Fibroblast of skin of left biceps (primary cell): ENCODE measurements at places on chromosomes 2 and 18.

DNA sequence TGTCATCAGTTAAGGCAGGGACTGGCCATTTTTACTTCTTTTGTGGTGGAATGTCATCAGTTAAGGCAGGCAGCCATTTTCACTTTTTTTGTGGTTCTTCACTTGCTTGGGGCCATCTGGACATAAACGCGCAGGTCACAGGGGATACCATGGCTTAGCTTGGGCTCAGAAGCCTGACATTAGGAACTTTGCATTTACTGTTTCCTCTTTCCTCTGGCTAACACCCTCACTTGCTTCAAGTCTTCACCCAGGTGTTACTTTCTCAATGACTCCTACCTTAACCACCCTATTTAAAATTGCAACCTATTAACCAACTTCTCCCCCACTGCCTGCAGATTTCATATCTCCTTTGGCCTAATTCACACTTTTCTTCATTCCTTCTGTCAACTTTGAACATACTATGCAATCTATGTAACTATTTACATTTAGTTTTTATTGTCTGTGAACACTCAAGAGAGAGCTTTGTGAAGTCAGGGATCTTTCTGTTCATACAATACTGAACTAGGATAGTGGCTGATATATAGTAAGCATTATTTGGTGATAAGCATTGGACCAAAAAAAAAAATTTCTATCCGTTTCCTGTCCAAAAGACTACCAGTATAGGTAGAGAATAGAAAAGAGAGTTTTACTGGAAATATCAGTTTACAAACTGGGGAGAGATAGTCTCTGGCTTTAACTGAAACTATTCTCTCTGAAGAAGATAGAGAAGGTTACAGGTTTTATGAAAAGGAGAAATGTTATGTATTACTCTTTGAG lies 600.1 kb upstream of the ZNF804A start:
- no peak for DNase-seq

GRCh38 chr2:151733771-151734672 lies at the start of gene NEB:
Gene NEB, minus strand, starts transcription at chr2:151734476. Its CDS starts 1,320 bp downstream, at chr2:151733156.
- no peak for DNase-seq

DNA sequence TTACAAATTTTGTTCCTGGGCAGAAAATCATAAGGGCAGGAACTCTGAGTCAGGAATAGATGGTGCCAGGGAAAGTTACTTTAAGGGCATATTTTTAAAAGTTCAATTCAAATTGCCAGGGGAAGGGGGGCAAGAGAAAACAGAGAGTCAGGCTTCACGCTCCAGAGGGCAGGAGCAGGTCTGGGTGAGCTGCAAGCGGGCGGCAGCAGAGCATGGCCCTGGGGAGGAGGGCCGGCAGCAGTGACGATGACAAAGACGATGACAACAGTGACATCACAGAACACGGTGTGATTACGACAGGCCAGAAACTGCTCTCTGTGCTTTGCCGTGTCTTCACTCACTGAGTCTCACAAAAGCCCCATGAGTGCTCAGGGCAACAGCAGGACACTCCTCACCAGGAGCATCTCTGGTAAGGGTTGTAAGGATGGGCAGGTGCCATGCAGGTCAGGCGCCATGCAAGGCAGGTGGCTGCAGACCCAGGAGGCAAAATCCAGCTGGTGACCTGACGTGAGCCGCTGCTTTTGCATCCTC lies 23.3 kb downstream of the CHST10 start:
- no peak for DNase-seq

DNA sequence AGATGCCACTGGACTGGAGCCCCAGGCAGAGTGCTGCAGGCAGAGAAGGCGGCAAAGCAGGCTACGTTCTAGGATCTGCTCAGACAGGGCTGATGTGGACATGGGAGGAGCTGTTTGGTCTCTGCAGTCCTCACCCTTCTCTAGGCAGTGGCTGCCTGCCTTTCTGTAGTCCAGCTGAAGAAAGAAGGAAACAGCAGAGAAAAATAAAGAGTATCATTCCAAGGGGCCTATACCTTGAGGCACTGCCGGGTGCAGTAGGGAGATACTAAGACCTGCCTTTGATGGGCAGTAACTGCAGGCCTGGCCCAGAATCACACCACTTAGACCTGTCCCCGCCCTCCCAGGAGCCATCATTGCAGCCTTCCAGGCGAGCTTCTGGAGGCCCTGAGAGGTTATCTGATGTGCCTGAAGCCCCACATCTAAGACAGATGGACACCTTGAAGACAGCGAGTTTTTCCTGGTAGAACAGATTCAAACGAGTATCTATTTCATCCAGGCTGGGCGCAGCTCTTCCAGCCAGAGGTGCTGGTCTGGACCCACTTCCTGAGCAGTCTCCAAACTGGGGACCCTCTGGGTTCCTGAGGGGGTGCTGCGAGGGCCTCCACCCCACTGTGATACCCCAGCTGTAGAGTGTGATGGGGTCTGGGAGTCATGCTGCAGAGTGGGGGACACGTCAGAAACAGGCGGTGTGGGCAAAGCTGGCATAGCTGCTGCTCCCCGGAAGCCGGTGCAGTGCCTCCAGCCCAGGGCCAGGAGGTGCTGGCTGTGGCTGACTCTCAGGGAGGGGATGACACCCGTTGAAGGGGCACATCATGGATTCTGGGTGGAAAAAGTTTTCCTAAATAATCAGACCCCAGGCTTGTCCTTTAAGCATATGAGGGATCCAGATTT lies 87.3 kb upstream of the OTOS start:
- no peak for DNase-seq

- DNase-seq, result no peak
These were observed 1.4 kb downstream of the CCT7 start for GRCh38 chr2:73235315-73236028.

- no peak for DNase-seq
These were observed 135.2 kb downstream of the BARD1 start for GRCh38 chr2:214674278-214674677.

GRCh38 chr2:235598532-235599531 lies 105.0 kb downstream of the AGAP1 start:
- no peak for DNase-seq

DNA sequence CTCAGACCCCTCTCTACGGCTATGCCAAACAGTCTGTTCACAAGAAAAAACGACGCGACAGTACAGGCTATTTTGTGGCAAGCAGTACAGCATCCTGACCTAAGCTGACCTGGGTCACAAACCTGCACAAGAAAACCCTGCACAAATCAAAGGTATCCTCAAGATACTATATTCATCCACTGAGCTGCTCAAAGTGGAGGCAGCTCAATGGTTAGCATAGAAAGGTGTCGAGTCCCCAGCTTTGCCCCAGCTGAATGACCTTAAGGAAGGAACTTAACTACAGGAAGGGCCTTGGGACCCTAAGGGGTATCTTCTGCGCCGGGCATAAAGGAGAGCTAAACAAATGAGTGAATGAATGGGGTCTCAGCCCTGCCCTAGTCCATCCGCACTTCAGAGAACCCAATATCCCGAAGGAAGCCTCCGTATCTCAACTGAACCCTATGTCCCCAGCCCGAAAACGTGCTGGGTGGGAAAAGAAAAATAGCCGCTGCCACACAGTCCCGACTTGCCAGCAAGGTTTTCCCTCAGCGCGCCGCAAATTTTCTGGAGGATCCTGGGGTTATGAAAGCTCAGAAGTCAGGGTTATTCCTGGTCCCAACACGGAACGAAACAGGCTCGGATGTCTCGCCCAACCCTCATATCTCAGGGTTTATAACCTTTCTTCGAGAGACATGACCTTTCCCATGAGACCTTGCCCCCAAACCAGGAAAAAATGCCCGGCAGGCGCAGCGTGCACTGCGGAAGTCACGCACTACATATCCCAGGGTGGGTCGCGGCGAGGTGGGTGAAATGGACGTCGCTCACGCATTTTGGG lies at the start of gene FASTKD1:
Gene FASTKD1 (minus strand): TSS at position 706 of the 814 bp plus-strand sequence. CDS start 1,836 bp downstream, outside the sequence.
- peak; percentile 50 for DNase-seq

DNA sequence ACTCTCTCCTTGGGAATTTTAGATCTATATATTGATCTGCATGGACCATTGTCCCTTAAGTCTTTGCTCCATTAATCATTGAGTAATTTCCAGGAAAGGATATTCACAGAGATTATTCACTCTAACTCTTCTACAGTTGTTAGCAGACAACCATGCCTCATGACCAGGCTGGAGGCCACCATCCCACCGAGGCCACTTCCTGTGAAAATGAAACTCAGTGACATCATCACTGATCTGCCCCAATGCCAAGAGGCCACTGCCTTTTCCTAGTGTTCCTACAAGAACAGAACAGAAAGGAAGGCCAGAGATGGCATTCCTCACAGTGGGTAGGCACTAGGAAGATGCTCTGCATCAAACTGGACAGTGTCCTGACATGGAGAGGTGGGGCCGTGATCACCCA lies 161.3 kb downstream of the DTNA start:
- DNase-seq, result no peak

GRCh38 chr2:241633561-241633960 lies 3.4 kb downstream of the THAP4 start:
- DNase-seq, result no peak

DNA sequence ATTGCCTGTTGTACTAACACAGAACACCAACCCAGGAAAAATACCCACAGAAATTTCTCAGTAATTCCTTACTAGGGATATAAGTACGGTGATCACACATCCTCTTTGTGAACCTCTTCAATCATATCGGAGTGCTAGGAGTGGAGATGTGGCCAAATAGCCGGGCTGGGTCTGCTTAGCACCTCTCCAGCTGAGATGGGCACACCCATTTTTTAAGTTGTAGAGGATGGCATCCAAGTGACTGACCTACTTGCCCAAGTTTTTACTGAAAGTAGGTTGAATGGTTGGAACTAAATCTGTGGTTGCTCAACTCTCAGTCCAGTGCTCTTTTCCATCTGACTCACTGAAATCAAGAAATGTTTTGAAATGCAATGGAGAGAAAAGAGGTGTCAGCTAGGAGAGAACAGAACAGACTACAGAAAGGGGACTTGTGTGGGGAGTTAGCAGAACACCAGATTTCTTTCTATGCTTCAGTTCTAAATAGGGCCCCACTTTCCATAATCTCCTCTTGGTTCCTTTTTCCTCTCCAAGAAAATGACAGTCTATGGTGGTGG lies 68.7 kb upstream of the FSHR start:
- no peak for DNase-seq

- peak; percentile 2 for DNase-seq
These were observed 257.7 kb downstream of the TDRD15 start for GRCh38 chr2:21381421-21381820.

- peak; percentile 82 for DNase-seq
These were observed 622.5 kb downstream of the RNF144A start for GRCh38 chr2:7539760-7540159.

GRCh38 chr2:25314514-25315315 lies 27.0 kb downstream of the DNMT3A start:
- no peak for DNase-seq

- no peak for DNase-seq
These were observed 615 bp upstream of the CCNT2 start for GRCh38 chr2:134917888-134918525.

GRCh38 chr18:75240433-75240832 lies 29.8 kb downstream of the TSHZ1 start:
- no peak for DNase-seq

DNA sequence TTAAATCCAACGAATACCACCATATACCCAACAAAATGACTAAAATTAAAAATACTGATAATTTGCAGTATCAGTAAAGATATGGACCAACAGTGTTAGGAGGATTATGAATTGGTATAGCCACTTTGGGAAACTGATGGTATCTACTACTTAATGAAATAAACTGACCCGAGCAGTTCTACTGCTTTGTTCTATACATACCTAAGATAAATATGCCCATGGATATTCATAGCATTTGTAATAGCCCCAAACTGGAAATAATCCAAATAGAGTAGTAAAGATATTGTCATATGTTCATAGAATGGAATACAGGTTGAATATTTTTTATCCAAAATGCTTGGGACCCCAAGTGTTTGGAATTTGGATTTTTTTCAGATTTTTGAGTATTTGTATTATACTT lies 20.7 kb downstream of the PPP1CB start:
- DNase-seq, result no peak

DNA sequence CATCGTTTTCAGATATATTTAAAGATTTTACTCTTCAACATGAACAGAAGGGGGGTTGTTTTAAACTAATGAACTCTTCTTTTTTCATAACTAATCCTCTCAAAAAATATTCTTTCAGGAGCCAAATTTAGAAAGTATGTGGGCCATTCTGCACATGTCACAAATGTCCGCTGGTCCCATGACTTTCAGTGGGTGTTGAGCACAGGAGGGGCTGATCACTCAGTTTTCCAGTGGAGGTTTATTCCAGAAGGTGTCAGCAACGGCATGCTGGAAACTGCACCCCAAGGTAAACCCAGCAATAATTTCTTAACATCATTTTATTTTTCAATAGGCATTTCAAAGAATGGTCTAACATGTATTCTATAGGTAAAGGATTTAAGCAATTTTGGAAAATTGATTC lies 136.0 kb downstream of the EML6 start:
- DNase-seq, result no peak

DNA sequence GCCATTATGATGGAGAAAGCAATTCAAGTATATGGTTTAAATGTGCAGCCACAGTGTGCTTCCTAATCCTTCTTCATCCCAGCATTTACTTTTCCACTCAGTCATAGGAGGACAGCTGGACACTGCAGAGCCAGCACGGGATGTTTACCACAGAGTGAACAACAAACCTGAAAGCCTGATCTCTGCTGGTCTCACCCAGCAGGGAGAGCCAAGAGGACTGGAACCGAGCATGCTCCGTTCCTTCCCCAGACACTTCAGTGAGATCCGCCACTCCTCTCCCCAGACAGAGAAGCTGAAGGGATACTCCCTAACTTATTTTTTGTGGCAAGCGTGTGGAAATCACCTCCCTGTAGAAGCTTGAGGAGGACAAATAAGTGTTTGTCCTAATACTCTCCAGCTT lies 23.2 kb upstream of the GORASP2 start:
- DNase-seq, result no peak

DNA sequence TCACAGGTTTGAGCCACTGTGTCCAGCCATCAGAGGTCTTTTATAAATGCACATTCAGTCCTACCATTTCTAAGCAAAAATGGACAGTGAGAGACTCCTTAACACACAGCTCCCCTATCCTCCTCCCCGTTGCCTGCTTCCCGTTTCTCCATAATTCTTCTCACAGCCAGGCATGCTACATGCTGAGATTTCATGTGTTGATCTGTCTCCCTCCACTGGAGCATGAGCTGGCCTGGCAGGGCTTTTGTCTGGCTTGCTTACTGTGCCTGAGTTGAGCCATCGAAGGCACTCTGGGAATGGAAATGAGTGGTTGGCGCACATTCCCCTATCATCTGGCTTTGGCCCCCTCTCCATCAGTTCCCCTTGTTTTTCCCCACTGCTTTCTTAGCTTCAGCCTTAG lies 413.5 kb downstream of the PTPRM start:
- no peak for DNase-seq

GRCh38 chr2:19261061-19261460 lies 97.4 kb downstream of the OSR1 start:
- DNase-seq, result no peak

- DNase-seq, result no peak
These were observed 30.0 kb upstream of the RTN4 start for GRCh38 chr2:55080204-55080738.
